ENCODE measurements at places on chromosomes 1 and 21.

DNA sequence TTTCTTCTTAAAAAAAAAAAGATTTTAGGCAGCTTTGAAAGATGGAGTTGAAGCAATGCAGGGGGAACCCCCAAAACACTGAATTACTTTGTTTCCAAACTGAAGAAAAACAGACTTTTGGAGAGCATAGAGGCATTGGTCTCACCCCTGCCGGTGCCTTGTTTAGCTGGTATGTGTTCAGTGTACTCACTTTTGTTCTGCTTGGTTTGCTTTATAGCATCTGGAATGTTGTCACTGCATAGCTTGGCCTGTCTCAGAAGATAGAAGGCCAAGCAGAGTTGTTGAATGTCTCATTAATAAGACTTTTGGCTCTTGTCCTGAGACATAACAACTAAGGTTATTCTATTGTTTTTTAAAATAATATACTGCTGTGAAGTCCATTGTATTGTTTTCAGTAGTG lies 6.9 kb downstream of the THRAP3 start:
- no peak for DNase-seq

DNA sequence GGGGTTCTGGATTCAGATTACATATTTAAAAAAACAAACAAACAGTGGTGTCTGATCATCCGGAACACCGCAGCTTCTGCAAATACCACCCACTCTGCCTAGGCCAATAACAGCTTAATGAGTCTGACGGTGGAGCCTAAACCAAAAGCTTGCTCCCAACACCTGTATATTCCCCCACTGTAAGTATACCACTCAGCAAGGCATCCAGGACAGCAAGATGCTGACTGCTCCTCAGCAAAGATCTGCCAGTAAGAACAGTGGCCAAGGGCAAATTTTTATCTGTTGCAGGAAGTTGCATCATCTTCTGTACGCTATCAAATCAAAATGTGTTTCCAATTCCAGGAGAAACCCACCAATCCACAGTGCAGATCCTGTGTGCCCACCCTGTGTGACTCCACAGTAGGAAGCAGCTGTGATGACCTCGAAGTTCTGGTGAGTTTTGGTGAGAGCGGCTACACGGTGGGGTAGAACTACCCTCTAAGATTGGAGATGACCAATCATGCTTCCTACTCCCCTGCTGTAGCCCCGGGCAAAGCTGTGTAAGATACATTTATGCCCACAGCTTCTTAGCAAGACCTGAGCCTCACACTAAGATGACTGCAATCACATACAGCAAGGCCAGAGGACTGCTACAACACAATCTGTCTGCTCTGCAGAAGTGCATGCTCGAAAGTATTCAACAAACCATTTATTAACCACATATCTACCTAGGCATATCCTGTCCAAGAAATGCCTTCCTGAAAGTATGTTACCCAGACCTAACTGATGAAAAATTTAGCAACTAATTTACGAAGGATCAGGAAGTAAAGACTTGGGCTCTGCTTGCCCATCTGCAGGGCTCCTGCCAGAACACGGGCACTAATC lies 30.5 kb downstream of the SIPA1L2 start:
- no peak for DNase-seq

- no peak for DNase-seq
Measured at GRCh38 chr1:1793481-1794244, 15.4 kb upstream of the NADK start.

DNA sequence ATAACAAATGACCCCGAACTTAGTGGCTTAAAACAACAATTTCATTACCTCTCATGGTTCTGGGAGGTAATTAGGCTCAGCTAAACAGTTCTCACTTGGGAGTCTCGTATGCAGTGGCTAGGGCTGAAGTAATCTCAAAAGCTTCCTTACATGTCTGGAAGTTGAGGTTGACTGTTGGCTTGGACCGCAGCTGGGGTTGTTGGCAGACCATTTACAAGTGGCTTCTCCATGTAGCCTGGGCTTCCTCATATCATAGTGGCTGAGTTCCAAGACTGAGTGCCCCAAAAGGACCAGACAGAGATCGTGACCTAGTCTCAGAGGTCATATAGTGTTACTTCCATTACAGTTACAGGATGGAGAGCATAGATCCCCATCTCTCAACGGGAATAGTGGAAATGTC lies 2.4 kb upstream of the POGZ start:
- DNase-seq = no peak

DNA sequence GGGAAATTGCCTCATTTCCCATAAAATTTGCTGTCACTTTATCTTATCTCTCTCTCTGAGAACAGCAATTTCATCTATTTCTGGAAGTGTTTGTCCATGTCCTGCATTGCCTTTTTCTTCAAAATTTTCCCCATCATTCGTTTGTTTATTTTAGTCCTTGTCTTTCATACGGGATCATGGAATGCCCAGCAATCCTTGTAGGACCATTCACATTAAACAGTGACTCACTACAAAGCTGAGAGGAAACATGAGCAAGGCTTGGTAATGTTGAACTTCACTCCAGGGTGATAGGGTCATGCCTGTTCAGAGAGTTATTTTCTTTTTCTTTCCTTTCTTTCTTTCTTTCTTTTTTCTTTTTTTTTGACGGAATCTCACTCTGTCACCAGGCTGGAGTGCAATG lies 32.2 kb upstream of the HNRNPU start:
- DNase-seq = no peak

- DNase-seq = no peak
Measured at GRCh38 chr1:228825840-228826484, 90.7 kb downstream of the RHOU start.

DNA sequence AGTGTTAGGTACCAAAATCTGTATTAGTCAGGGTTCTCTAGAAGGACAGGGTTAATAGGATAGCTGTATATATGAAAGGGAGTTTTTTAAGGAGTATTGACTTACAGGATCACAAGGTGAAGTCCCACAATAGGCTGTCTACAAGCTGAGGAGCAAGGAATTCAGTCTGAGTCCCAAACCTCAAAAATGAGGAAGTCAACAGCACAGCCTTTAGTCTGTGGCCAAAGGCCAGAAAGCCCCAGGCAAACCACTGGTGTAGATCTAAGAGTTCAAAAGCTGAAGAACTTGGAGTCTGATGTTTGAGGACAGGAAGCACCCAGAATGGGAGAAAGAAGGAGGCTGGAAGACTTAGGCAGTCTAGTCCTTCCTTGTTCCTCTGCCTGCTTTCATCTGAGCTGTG lies 487.5 kb upstream of the CHRM3 start:
- no peak for DNase-seq

GRCh38 chr21:38929652-38930051 lies 123.9 kb downstream of the ETS2 start:
- DNase-seq = no peak

DNA sequence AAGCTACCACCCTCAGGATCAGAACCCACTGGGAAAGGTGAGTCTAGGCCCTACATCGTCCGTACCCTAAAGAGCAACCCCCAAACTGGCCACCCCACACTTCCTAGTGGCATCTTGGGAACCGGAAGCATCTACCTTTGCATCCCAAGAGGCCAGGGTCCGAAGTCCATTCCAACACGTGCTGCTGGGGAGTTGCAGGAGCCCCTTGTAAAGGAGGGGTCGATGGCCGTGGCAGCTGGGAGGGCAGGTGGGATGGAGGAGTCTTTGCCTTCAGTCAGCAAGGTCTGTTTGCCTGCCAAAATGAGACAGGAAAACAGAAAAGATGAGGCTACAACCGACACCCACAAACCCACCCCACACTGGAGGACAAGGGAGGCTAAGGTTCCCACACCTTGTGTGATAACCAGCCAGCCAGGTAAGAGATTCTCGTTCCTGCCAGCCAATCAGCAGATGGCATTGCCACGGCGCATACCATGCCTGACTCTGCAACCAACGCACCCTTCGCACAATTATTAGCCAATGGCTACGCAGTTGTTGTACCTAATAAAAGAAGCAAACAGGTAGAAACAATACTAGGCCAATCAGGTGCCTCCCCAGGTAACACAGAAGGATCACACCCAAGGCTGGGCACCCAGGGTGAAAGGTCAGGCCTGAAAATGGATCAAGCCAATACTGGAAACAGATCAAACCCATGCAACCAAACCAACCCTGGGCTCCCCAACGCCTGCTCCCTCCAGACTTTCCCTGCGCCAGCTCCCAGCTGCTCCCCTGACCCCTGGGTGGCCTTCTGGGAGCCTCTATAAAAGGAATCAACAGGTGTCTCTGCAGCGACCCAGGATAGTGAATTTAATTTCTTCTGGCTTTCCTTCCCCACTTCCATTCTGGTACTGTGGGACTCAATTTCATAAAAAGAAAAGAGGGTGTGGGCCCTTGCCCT lies 35.6 kb downstream of the CASZ1 start:
- no peak for DNase-seq

- DNase-seq = no peak
Measured at GRCh38 chr1:199411506-199411905, 616.0 kb upstream of the NR5A2 start.

- DNase-seq = no peak
Measured at GRCh38 chr1:150529017-150529416, 13.5 kb downstream of the FALEC start.

GRCh38 chr1:234780531-234781162 lies 170.7 kb upstream of the IRF2BP2 start:
- no peak for DNase-seq

Measured in NCI-H187 treated with DMSO at 0.1 percent for 48 hours (cell line).